ENCODE measurements at places on chromosomes 16 and 17.

GRCh38 chr16:15772579-15773293, 84.1 kb downstream of the MYH11 start:
- DNase-seq: no peak

DNA sequence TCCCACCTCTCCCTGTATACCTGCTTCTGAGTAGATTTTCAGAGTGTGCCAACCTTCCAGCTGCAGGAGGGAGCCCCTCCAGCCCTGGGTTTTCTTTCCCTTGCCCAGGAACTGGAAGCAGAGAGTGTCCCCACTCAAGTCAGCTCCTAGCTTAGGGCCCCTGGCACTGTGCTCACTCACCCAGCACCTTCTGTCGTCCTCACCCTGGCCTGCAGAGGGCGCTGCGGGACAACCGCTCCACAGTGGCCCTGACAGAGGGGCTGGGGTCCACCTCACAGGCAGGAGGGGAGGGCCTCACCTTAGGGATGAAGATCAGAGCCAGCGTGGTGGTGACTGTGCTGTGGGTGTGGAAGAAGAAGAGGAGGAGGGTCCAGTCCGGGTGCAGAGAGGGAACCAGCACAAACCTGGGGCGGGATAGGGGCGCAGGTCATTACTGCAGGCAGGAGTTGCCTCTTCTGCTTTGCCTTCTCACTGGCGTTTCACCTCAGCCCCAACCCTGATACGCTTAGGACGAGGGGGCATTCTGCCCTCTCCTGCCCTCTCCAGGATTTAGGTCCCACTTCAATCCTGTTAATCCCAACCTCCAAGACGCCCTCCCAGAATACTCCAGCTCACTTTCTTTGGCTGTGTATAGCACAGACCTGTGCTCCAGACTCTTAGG, 10.0 kb downstream of the GPR179 start:
- no peak for DNase-seq

DNA sequence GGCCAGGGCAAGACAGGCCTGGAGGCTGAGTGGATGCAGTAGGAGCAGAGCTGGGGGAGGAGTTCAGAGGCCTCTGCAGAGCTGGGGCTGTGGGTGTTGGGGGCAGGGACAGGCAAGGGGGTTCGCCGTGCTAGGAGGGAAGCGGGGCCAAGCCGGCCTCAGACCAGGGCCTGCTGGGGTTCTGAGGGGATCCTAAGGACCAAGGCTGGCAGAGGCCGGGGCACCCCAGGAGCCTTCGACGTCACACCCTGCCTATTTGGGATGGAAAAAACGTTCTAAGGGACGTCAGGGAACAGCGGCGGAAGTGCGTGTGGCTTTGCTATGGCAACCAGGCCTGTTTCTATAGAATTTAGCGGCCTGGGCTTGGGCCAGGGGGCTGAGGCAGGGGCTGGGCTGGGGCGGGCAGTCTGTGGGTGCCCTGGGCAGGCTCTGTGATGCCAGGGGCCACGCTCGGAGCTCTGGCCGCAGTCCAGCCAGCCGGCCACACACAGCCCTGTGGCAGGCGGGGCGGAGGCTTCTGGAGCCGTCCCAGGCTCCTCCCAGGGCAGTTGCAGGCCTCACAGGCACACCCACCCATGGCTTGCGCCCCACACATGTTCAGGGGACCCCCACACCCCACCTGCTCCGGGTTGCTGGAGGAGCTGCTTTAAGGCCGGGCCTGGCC, 3.7 kb downstream of the TRAF7 start:
- DNase-seq: no peak

- DNase-seq: no peak
These were observed 20.4 kb upstream of the CPNE2 start for GRCh38 chr16:57071831-57072582.

DNA sequence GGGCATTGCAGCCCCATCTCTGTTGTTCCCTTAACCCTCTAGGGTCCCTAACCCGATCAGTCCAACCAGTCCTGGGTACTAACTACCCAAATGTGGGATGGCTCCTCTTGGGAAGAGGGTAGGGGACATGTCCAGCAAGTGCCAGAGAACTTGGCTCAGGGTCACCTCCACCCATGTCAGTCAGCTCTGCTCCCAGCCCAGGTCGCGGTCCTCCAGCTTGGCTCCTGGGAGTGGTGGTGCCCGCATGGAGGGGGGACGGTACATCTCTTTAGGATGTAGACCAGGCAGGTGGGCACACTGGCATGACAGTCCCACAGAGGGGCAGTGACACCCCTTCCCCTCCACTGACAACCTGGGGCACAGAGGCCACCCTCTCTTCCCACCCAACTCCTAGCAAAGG, 6.0 kb downstream of the TMUB2 start:
- no peak for DNase-seq

DNA sequence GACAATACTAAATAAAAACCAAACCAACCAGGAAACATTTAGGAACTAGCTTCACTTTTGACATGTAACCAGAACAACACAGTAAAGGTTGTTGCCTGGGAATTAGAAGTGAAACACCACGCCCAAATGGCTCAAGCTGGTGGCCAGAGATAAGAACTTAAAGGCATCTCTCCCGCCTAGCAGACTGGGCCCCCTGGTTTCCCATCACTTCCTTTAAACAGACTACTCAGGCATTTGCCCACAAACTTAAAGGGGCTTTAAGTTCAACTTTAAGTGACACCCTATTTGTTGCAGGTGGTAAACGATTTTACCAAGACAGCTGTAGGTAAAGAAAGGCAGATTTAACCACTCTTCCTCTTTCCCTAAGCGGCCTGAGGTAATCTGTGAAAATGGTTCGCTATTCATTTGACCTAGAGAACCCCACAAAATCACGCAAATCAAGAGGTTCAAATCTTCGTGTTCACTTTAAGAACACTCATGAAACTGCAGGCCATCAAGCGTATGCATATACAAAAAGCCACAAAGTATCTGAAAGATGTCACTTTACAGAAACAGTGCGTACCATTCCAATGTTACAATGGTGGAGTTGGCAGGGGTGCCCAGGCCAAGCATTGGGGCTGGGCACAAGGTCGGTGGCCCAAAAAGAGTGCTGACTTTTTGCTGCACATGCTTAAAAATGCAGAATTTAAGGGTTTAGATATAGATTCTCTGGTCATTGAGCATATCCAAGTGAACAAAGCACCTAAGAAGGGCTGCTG, 40.8 kb upstream of the BPTF start:
- no peak for DNase-seq

DNA sequence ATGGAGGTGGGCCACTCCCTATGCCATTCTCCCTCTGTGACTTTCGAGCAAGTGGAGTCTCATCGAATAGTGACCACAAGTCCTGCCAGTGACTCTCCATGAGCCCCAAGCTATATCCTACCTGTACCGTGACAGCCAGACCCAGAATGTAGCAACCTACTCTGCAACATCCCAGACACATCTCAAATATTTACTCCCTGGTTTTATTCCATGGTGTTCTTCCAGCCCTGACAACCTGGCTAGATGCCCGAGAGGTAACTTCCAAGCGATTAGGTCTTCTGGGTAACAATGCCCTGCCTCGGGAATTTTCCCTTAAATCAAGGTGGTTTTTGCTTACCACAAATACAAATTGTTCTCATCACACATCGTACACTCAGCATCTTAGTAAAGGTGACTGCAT, 211.7 kb downstream of the ZFHX3 start:
- DNase-seq: no peak
